ENCODE measurements at places on chromosomes 11 and 22.
A peak's percentile ranks its signal among the peaks of the same experiment; 100 is the strongest.

DNA sequence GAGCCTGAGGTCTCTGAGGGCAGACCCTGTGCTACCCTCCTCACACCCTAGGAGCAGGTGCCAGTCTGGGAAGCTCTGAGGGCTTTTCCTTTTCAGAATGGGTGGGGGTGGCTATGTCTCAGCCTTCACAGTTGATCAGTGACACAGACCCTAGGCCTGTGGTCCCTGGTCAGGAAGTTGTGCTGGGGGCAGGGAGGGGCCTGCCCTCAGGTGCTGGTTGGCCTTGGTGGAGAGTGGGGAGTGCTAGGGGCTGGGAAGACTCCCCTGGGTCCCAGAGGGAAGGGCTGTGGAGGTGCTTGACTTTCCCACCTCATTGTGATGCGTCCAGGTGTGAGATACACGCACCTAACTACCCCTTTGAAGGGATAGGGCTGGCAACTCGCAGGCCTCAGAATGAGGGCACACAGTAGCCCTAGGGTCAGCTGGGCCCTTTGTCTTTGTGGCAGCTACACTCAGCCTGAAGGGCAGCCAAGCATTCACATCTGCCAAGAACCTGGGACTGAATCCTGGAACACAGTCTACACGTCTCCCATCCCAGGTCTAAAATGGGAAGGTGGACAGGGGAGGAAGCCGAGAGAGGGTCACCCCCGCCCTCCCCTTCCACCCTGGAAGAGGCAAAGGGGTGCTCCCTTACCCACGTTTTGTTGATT lies 31.2 kb upstream of the ATXN10 start:
- DNase-seq, result no peak

- no peak for DNase-seq
Observed at GRCh38 chr22:35838855-35839576, 121.3 kb downstream of the APOL5 start.

GRCh38 chr11:33187998-33188722 lies 26.9 kb upstream of the CSTF3 start:
- no peak for DNase-seq

DNA sequence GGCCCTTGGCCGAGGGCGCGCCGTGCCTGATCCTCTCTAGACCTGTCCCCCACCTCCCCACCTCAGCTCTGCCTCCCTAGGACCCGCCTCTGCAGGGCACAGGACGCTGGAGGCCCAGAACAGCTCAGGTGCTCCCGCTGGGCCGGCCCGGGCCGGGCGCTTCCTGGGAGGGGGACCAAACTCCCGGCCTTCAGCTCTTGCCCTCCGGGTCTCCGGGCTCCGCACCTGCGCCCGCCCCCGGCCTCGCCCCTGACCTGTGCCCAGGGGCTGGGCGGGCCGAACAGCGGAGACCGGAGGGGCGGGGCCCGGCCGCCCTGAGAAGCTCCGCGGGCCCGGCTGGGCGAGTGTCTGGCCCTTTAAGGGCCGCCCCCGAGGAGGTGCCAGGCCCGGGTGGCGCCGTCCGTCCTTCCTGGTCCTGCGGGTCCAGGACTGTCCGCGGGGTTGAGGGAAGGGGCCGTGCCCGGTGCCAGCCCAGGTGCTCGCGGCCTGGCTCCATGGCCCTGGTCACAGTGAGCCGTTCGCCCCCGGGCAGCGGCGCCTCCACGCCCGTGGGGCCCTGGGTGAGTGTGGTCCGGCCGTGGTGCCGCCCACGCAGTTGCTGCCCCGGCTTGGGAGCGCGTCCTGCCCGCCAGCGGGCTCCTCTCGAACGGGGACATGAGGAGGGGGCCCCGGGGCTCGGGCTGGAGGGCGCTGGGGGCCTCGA lies at the start of gene SSH3:
TSS of gene SSH3 (plus strand) at position 399 of the 703 bp plus-strand sequence. CDS start at position 495, 96 bp downstream.
- DNase-seq, result no peak

- DNase-seq, result no peak
Observed at GRCh38 chr22:30947816-30948454, 20.6 kb downstream of the MORC2 start.

DNA sequence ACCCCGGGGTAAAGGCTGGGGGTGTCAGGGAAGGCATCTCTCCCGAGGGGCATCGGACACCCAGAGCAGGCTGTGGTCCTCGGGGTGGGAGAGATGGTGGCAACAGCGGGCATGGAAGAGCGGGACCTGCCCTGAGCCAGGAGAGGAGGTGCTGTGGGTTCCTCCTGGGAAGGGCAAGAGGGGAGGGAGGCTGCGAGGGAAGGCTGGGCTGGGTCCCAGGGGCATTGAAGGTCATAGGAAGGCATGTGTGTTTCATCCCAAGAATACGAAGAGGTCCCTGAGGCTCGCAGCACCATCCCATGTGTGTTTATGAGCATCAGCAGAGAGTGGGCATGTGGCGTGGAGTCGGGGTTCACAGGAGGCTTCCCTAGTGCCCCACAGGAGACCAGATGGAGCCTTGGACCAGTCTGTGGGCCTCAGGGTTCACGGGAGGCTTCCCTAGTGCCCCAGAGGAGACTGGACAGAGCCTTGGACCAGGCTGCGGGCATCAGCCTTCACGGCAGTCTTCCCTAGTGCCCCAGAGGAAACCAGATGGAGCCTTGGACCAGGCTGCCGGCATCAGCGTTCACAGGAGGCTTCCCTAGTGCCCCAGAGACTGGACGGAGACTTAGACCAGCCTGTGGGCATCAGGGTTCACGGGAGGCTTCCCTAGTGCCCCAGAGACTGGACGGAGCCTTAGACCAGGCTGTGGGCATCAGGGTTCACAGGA lies 420.6 kb downstream of the BRD1 start:
- no peak for DNase-seq

DNA sequence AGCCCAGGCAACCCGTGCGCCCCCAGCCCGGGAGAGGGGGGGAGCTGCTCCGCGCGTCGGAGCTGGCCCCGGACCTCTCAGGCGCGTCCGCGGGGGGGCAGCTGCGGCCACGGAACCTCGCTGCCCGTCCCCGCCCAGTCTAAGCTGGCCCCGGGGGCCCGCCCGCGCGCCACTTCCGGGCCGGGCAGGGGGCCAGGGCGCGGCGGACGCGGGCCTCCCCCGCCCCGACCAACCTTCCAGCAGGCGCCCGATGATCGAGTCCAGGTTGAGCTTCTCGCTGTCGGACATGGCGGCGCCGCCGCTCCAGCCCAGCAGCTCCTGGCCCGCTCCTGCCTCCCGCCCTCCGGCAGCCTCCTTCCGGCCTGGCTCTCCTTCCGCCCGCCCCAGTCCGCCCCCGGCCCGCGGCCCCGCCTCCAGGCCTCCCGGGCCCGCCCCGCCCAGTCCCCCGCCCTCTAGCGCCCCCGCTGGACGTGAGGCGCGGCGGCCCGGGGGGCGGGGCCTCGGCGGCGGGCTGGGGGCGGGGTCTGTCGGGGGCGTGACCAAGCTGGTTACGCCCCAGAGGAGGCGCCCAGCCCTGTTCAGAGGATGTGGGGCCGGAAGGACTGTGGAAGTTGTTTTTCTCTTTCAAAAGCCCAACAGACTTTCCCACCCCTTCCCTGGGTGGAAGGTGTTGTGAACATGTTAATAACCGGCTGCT lies at the start of gene PPP1CA:
TSS of gene PPP1CA (minus strand) at position 364 of the 697 bp plus-strand sequence. CDS start at position 288, 76 bp downstream.
- no peak for DNase-seq

DNA sequence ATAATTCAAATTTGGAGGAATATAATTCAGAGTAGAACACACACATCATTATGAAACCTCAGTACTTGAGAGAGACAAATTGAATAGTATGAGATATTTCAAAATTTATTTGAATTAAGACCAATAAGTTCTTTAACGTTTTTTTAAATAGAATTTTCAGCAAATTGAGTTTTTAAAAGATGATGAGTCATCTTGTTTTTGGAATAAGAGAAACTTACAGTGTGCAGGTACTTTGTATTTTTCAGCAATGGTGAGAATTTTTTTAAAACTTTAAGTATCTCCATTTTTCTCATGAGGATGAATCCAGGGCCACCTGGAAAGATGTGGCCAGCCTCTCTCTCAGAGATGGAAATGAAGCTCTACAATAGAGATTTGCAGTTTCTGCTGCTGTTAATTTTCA lies 1015.0 kb upstream of the TENM4 start:
- no peak for DNase-seq

DNA sequence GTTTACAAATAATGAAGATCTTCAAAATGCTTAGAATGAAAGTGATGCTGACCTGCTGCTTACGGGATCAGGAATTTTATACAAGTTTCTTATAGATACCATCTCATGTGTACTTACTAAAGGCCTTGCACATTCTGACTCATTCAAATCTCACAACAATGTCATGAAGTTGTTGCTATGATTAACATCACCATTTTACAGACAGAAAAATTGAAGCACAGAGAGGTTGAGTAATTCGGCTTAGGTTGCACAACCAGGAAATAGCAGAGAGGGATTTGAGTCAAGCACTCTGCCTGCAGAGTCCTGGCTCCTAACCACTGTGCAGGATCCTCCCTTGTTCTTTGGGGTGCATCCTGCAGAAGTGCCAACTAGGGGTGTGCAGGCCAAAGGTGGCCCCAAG lies 471.9 kb downstream of the MIAT start:
- DNase-seq, result no peak

DNA sequence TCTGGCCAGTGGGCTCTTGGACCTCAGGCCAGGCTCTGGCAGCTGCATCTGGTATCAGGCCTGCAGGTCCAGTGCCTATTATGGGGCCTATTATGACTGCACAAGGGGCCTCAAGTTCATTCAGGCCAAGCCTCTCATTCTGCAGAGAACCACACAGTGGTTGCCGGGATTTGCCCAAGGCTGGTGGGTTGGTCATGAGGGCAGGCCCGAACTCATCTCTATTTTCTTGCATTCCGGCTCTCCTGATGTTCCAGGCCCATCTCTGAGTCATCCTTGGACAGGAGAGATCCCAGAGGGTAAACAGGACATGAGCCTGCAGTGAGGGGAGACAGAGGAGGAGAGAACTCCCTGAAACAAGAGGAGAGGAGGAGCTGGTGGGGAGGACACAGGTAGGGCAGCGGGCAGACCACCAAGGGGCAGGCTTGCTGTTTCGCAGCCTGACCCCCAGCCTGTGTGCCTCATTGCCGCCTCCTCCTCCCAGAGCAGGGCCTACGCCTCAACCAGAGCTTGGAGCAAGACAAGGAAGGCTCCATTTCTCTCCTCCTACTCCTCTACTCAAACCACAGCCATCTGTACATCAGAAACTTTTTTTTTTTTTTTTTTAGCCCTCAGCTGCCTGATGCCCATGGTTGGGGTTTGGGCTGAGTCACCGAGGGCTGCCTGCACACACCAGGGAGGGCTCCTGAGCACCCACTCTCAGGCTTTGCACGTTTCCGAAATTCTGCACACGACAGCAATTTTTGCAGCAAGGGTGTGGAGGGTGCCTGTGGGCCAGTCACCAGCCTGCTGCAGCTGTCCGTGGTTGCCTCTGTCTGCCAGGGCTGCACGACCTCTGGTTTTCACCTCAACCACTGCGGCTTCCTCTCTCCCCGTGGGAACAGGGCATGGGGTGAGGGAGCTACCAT lies 12.7 kb upstream of the TREH start:
- DNase-seq, result no peak

GRCh38 chr11:28584992-28585391 lies 476.8 kb downstream of the METTL15 start:
- DNase-seq, result no peak

DNA sequence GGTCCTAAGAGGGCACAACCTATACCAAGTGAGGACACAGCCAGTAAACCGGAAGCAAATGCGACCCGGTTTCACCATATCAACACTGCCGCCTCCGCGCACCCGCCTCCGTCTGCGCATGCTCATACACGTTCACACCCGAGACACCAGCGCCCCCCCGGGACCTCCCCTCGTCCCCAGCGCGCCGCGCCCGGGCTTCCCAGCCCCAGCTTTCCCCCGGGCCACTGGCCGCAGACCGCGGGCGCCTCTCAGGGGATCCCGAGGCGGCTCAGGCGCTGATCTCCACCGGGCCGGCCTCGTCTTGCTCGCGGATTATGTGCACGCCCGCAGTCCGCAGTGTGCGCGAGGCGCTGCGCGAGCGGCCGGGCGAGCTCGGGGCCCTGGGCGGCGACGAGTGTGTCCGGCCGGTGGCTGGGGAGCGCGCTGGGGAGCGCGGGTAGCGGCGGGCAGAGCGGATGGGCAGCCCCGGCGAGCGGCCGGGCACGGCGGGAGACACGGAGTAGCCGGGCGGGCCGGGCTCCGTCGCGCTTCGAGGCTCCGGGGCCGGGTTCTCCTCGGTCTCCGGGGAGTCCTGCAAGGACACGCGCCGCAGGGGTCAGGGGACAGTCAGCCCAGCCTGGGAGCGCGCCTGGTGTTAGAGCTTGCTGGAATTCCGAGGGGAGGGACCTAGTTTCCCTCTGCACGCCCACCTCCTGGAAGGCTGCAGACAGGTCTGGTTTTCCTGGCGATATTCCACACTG lies 2.0 kb downstream of the HEPN1 start:
- no peak for DNase-seq

GRCh38 chr22:43592476-43592875 lies 180.7 kb downstream of the MPPED1 start:
- no peak for DNase-seq

DNA sequence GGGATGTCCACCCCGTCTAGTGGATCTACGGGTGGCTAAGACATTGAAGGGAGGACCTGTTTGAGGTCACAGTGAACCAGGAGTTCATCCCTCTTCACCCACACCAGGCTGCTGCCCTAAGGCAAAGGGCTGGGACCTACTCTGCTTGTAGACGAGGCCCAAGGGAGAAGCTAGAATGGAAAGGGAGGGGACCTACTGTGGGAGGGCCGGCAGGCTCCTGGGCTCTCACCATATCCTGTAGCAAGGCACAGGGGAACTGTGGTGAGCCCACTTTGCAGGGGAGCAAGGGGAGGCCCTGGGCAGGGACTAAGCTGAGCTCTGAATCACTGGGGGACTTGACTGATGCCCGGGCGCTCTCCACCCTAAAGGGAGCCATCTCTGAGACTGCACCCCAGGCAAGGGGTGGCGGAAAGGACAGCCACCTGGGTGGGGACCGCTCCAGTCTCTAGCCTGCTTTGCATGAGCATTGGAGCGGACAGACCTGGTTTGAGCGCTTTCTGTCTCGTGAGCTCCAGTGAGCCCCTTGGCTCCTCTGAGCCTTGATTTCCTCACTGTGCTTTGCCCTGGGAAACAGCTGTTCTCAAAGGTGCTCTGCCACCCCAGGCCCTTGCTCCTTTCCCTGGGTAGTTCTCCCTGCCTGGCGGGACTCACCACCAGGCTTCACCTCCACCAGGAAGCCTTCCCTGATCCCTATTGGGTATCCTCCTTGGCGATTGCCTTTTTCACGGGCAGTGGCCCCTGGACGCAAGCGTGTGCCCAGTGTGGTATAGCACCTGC lies 24.2 kb downstream of the PARVG start:
- DNase-seq, result no peak

GRCh38 chr22:49995361-49996118 lies 17.0 kb downstream of the IL17REL start:
- no peak for DNase-seq

GRCh38 chr22:19258371-19258770 lies 33.1 kb downstream of the CLTCL1 start:
- DNase-seq, result no peak

- DNase-seq, result peak; percentile 37
Observed at GRCh38 chr11:123429913-123430720, at the start of gene GRAMD1B. TSS of gene GRAMD1B (plus strand) at chr11:123430269. CDS start at chr11:123430793, 524 bp downstream.

GRCh38 chr11:18802381-18803257 lies 11.0 kb upstream of the PTPN5 start:
- DNase-seq, result peak; percentile 65

GRCh38 chr11:116072601-116073410 lies 568.6 kb upstream of the CADM1 start:
- no peak for DNase-seq
